ENCODE measurements at places on chromosomes 16 and 17. TPM values are rescaled to one million over a fixed set of nuclear protein-coding genes. Genes with fewer than 3 reads are reported as not detected.

PRAC1 gene
- not detected for polyA plus RNA-seq

IRX6 gene
- not detected for polyA plus RNA-seq

KIF18B gene
- 16.0 TPM for polyA plus RNA-seq

MRPL58 gene
- polyA plus RNA-seq, result 49.0 TPM

HOXB6 gene
- polyA plus RNA-seq, result 42.2 TPM

DNA sequence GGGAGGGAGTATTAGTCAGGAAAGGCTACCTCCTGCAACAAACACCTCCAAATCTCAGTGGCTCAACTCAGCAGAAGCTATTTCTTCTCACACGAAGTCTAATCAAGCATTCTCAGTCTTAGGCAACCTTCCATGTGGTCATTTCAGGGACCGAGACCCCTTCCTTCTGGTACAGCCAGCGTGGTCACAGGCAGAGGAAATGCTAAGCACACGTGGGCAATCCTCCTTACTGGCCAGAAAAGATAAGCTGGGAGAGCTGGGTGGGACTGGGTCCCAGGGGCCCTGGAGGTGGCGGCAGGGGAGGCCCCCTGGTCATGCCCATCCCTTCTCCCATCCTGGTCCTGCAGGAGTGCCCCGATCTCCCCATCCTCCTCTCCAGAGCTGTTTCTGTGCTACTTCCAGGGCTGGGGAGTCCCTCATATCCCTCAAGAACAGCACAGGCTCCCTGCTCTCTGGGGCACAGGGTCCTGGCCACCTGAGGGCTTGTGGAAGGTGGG lies 5.7 kb upstream of the CX3CL1 start:
- peaks cover 62% of the 10 kb centered on the region for H3K27me3 ChIP-seq
- no peaks in the 10 kb centered on the region for H3K4me1 ChIP-seq
- no peak overlapping the region for H3K27ac ChIP-seq
- no peak overlapping the region for H3K4me3 ChIP-seq
- no peak for DNase-seq

DNA sequence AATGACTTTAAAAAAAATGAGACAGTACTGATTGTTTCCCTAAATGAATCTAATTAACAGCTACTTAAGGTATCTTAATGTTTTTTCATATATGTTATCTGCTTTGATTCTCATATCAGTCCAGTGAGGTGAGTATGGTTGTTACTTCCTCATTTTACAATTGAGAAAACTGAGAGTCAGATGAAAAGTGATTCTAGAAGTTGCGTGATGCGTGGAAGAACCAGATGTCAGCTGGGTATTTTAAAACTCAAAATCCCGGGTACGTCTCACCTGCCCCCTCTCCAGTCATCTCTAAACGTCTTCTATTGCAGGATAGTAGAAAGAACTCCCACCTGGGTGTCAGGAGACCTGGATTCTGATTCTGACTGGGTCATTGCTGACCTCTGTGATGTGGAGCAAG lies 89.2 kb downstream of the MAP2K6 start:
- no peaks in the 10 kb centered on the region for H3K27me3 ChIP-seq
- H3K4me3 ChIP-seq, result no peak overlapping the region
- H3K27ac ChIP-seq, result no peak overlapping the region
- DNase-seq, result no peak
- H3K4me1 ChIP-seq, result peaks cover 8% of the 10 kb centered on the region

DNA sequence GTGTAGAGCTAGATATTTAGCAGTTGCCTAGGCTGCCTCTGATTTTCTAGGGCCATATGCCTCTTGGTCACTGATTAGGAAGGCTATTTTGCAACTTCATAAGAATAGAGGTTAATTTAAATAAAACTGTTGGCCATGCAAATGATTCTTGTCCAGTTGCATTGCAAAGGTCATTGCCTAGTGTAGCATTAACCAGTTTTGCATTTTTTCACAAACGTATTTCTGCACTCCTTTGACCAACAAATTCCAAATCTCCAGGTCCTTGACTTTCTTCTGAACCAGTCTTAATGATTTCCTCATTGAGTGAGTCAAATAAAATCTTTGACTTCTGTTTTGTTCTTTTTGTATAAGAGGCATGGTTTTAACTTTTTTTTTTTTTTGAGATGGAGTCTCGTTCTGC lies 33.5 kb downstream of the ERCC4 start:
- no peaks in the 10 kb centered on the region for H3K27me3 ChIP-seq
- no peak for DNase-seq
- H3K27ac ChIP-seq, result no peak overlapping the region
- no peak overlapping the region for H3K4me3 ChIP-seq

DNA sequence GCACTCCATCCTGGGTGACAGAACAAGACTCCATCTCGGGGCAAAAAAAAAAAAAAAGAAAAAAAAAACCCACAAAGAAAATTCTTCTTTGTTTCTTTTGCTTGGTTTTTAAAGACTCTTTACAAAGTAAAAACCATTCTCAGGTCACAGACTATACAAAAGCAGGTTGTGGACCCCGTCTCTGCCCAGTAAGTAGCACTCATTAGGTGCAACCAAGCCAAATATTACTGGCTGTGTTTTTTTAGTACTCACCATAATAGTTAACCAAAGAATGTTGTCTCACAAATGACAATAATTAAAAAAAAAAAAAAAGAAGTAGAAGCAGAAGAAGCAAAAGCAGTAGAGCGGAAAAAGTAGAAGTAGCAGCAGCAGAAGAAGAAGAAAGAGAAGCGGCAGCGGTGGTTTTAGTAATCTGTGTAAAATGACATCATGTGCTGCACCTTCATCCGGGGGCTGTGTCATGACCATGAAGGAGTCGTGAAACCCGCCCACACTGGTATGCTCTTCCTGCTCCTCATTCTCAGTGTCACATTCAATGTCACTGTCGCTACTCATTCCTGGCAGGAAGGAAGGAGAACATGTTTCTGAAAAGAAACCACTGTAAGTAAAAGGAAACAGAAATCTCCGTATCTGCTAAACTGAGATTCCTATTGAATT lies 105.4 kb downstream of the TRIM37 start:
- peak overlapping the region; percentile 44 for H3K4me3 ChIP-seq
- peak overlapping the region; percentile 88 for H3K27ac ChIP-seq
- peaks cover 3% of the 10 kb centered on the region for H3K36me3 ChIP-seq
- H3K27me3 ChIP-seq, result no peaks in the 10 kb centered on the region

DNA sequence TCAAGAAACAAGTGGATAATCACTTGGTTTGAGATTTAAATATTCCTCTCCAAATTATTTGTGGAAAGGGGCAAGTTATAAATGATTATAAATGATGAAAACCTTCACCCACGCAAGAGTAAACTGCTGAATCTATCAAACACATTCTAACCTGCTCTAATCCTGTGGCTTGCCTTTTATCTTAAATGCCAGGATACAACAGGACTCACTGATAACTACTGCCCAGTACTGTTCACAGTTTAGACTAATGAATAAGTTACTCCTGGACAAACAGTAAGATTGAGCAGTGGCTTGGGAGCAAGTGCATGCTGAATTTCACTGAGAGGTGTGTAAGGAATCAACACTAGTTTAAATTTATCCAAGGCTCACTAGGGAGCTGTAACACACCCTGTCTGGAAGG lies 31.1 kb downstream of the IGF2BP1 start:
- no peak for DNase-seq
- H3K4me3 ChIP-seq, result no peak overlapping the region
- peaks cover 23% of the 10 kb centered on the region for H3K36me3 ChIP-seq
- no peak overlapping the region for H3K27ac ChIP-seq

GRCh38 chr16:54577651-54578128 lies 291.1 kb upstream of the IRX3 start:
- H3K4me3 ChIP-seq, result no peak overlapping the region
- H3K27me3 ChIP-seq, result peaks cover 8% of the 10 kb centered on the region
- H3K36me3 ChIP-seq, result no peaks in the 10 kb centered on the region
- H3K27ac ChIP-seq, result no peak overlapping the region
- DNase-seq, result no peak

Data from IMR-90 (cell line).